Stimulated activated CD8-positive, alpha-beta memory T cell treated with anti-CD3 and anti-CD28 coated beads, Interleukin-4, amount 100 ng/mL, for 4 hours (primary cell): ENCODE measurements at places on chromosomes 6 and 20.

GRCh38 chr6:40640599-40641227 lies 53.5 kb upstream of the LRFN2 start:
- no peak for DNase-seq

- DNase-seq = no peak
Observed at GRCh38 chr6:106257195-106257594, 68.4 kb downstream of the ATG5 start.

- no peak for DNase-seq
Observed at GRCh38 chr6:141488488-141488887, 644.2 kb upstream of the GJE1 start.

GRCh38 chr20:4071178-4071693 lies 55.9 kb upstream of the RNF24 start:
- no peak for DNase-seq

- no peak for DNase-seq
Observed at GRCh38 chr6:49557177-49557576, 6.7 kb downstream of the C6orf141 start.

DNA sequence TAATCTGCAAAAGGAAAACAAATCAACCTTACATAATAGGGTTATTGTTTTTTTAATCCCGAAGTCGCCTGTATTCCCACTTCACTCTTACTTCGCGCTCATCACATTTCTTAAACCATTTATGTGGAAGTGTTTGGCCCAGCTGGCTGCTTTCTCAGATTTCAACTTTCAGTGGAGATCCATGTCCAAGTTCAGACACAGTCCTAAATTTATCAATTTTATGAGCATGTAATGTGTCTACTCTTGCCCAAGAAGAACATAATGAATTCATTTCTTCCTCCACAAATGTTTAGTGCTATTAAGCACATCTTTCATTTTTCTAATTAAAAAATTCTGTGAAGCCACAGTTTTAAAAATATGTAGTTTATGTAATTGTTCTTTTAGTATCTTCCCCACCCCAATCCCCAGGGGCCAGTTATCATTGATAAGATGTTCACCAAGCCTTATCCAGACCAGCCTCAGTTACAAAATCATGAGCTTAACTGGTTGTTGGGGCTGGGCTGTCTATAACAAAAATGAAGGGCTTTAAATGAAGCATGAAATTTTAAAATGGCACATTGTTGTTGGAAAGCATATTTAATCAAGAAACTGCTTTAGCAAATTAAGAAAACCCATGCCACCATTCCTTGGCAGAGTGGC lies 151.7 kb downstream of the UST start:
- no peak for DNase-seq

DNA sequence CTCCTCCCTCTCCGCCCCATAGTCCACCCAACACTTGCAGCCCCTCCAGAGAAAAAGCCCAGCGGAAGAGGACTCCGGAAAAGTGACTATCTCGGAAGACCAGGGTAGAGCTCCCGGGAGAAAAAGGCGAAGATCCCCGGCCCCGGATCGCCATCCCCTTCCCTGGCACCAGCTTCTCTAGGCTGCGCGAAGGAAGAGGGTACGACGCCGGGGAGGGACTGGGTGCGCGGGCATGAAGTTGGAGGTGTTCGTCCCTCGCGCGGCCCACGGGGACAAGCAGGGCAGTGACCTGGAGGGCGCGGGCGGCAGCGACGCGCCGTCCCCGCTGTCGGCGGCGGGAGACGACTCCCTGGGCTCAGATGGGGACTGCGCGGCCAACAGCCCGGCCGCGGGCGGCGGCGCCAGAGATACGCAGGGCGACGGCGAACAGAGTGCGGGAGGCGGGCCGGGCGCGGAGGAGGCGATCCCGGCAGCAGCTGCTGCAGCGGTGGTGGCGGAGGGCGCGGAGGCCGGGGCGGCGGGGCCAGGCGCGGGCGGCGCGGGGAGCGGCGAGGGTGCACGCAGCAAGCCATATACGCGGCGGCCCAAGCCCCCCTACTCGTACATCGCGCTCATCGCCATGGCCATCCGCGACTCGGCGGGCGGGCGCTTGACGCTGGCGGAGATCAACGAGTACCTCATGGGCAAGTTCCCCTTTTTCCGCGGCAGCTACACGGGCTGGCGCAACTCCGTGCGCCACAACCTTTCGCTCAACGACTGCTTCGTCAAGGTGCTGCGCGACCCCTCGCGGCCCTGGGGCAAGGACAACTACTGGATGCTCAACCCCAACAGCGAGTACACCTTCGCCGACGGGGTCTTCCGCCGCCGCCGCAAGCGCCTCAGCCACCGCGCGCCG lies 822 bp downstream of the FOXQ1 start:
- no peak for DNase-seq

- no peak for DNase-seq
Observed at GRCh38 chr6:82818727-82819126, 246.9 kb downstream of the UBE3D start.

GRCh38 chr6:83314693-83315092 lies 116.2 kb downstream of the ME1 start:
- no peak for DNase-seq

GRCh38 chr6:22980446-22980845 lies 411.1 kb downstream of the HDGFL1 start:
- DNase-seq = no peak

- no peak for DNase-seq
Observed at GRCh38 chr6:48859562-48860123, 603.4 kb downstream of the MMUT start.

GRCh38 chr6:89807581-89807980 lies 12.0 kb downstream of the MDN1 start:
- no peak for DNase-seq

- DNase-seq = no peak
Observed at GRCh38 chr6:129846761-129847160, 14.4 kb downstream of the TMEM244 start.

DNA sequence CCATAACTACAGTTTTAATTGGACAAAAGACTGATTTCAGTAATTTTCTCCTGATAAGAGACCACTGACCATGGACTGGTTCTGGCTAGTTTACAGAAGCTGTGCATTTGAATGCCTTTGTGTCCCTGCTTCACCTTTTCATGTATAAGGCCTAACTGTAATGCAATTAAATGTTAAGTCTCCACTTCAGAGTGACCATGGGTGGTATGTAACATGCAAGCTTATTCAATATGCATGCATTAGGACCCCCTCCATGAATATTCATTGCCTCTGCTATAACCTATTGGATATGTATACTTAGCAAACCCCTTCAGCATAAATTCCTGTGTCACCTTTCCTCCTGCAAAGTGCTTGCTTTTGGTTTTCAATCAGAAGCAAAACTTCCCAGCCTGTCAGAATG lies 2.2 kb downstream of the UBD start:
- no peak for DNase-seq

DNA sequence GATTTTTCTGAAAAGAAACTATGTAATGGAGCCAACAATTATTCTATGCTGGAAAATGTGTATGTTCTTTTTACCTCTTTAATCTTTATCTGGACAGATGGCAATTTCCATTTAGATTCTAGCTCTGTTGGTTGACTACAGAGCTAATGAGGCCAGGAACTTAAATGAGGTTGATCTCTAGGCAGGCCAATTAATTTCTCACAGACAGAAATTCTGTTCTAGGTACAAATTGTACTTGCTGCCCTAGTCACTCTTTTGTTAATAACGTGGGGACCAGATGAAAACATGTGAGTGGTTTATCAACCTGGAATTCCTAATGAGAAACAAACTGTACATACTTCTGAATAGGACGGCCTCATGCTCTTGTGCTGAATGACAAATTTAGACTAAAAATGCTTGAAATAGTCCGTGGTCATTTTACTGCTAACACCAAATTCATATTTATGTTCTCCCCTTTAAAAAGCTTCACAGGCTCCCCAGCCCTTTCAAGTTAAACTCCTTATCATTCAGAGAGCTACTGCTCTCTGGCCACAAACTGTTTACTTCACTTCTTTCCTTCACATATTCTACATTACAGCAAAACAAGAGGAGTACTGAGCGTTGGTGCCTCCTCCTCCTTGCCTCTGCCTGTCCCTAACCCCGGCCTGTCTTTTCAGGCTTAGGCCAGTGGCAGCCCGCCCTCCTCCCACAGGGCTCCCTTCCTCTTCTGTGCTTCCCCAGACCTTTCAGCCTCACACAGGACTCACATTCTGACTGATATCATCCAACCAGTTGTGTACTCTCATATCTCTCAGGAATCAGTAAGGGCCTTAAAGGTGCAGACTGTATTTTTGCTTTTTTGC lies 41.4 kb downstream of the DTNBP1 start:
- DNase-seq = no peak

GRCh38 chr6:90044833-90045381 lies 150.6 kb downstream of the GJA10 start:
- DNase-seq = no peak

GRCh38 chr20:5862703-5863039 lies 87.7 kb downstream of the TRMT6 start:
- no peak for DNase-seq

DNA sequence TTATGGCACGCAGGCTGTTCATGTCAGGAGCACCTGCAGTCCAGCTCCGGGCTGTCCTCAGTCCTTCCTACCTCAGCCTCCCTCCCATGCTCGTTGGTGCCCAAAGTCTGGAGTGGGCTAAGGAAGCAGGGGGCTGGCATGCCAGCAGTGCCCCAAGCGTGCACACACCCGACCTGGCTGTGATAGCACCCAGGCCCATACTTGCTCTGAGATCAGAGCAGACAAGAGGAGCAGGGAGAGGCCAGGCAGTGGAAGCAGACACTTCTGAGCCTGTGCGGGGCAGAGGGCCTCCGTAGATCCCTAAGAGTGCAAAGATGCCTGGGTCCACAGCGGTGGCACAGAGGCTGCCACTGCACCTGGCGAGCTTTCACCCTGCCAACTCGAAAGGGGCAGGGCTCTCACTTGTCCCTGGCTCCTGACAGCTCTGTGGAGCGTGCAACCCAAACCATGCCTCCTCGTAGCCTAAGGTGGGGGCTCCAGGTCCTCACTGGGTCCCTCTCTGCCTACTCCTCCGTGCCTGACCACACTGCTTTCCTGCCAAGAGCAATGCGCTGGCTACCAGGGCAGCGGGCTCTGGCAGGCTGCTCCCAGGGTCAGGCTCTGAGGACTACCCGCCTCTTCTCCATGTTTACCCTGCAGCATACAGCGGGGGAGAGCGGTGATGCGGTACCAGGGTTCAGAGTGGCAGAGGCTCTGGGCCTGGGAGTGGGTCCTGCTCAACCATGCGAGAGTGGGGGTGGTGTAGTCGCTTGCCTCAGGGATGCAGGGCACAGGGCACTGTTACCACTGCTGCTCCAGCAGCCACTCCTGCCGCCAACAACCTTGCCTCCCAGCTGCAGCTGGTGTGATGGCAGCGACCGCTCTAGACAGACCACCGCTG lies 59.5 kb downstream of the MANEA start:
- DNase-seq = no peak

GRCh38 chr6:31970604-31971271 lies 1.2 kb downstream of the DXO start:
- no peak for DNase-seq

DNA sequence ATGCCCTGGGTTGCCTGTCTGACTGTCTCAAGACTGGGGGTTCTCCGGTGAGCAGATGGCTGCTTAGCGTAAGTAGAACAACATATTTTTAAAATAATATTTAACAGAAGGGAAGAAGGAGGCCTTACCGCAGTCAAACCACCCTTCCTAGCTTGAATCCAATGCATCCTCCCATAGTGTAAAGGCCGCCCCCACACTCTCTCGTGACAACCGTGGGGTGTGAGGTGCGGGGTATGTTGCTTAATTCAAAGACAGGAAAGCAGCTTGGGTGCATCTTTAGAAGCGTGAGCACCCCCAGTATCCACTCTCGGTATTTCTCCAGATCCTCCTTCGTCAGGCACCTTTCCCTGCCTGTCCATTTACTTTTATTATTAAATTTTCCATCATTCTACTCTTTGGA lies 501.2 kb upstream of the CDH4 start:
- DNase-seq = no peak

- no peak for DNase-seq
Observed at GRCh38 chr6:160039441-160039840, 70.6 kb downstream of the IGF2R start.

DNA sequence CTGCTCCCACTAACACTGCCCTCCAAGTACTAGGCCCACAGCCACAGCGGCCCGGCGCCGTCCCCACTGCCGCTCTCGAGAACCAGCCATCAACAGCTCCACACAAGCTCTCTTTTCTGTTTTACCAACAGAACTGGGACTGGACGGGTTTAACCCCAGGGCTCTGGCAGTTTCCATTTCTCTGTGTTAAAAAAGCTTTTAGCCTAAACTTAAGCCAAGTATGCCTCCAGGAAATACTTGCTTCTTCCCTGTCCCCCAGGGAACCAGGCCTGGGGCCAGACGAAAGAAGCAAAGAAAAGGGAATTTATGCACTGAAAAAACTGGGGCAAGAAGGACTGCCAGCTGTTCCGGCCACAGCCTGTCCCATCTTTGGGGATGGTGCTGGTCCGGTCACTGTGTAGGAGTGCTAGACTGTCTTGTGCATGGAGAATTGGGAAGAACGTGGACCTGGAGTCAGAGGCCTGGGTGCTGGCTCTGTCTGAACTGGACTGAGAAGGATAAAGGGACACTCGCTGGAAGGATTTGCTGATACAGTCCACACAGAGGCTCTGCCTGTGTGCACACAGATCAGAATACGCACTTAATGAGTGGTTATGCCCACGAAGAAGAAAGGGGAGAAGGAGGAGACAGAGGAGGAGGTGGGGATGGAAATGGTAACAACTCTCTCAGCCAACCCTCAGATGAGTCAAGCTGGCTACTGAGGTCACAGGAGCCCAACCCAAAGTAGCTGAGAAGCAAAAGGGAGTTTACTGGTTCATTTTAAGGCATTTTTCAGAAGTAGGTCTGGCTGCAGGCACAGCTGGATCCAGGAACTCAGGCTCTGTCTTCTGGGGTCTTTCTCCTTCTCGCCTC lies 254.4 kb upstream of the PMEPA1 start:
- DNase-seq = no peak
